ENCODE measurements at places on chromosomes 2 and 18. TPM values are rescaled to one million over a fixed set of nuclear protein-coding genes. Genes with fewer than 3 reads are reported as not detected.

Gene KIF5C
- 0.09 TPM for total RNA-seq

Gene SIX3
- total RNA-seq, result not detected

Gene IL37
- not detected for total RNA-seq

Gene TSPYL6
- not detected for total RNA-seq

Gene SP5
- not detected for total RNA-seq

Gene CCDC178
- 0.28 TPM for total RNA-seq

Gene SLC30A3
- under 0.01 TPM for total RNA-seq

Gene CROCC2
- 0.14 TPM for total RNA-seq

Gene TUBA3E
- total RNA-seq, result not detected

Gene C2orf68
- 14.9 TPM for total RNA-seq

Gene UGT1A6
- total RNA-seq, result 0.09 TPM

Gene PROC
- not detected for total RNA-seq

Gene GNAL
- 0.65 TPM for total RNA-seq

Gene GALM
- total RNA-seq, result 18.0 TPM

Gene SPC25
- total RNA-seq, result 0.28 TPM

Gene RIT2
- total RNA-seq, result not detected

Gene USP14
- 13.4 TPM for total RNA-seq

Gene SLC9A4
- total RNA-seq, result under 0.01 TPM

Gene TUBB6
- total RNA-seq, result 475 TPM

Gene DLGAP1
- 0.14 TPM for total RNA-seq

Gene SLC14A1
- 27.6 TPM for total RNA-seq

Gene C2orf66
- total RNA-seq, result not detected

Gene EFR3B
- total RNA-seq, result 1.4 TPM

Gene PAIP2B
- total RNA-seq, result 0.85 TPM

Gene CHRNG
- not detected for total RNA-seq

Gene CDH19
- total RNA-seq, result not detected

Gene ERBB4
- total RNA-seq, result not detected

Gene TPGS2
- 112 TPM for total RNA-seq

Gene LRRTM1
- total RNA-seq, result not detected

Gene ASTL
- not detected for total RNA-seq

Gene SLC8A1
- total RNA-seq, result 13.1 TPM

Gene NEURL3
- not detected for total RNA-seq

Gene NYAP2
- not detected for total RNA-seq

Gene CNTNAP5
- total RNA-seq, result not detected

Gene MYO5B
- 0.18 TPM for total RNA-seq

Gene KCNS3
- total RNA-seq, result 0.43 TPM

Gene GCG
- total RNA-seq, result 0.14 TPM

Gene LRATD1
- 0.09 TPM for total RNA-seq

Gene CD8B2
- total RNA-seq, result not detected

Gene PARD3B
- 19.1 TPM for total RNA-seq

Gene ATP8B1
- total RNA-seq, result 8.2 TPM

Gene SALL3
- total RNA-seq, result not detected

Gene MC2R
- total RNA-seq, result not detected

Gene OTOF
- 0.14 TPM for total RNA-seq

Gene CCDC150
- 1.9 TPM for total RNA-seq

Gene GKN1
- not detected for total RNA-seq

Gene CDCA7
- 0.43 TPM for total RNA-seq
